SK-N-DZ (cell line): ENCODE measurements at places on chromosomes 16 and 17.
A peak's percentile ranks its signal among the peaks of the same experiment; 100 is the strongest.

DNA sequence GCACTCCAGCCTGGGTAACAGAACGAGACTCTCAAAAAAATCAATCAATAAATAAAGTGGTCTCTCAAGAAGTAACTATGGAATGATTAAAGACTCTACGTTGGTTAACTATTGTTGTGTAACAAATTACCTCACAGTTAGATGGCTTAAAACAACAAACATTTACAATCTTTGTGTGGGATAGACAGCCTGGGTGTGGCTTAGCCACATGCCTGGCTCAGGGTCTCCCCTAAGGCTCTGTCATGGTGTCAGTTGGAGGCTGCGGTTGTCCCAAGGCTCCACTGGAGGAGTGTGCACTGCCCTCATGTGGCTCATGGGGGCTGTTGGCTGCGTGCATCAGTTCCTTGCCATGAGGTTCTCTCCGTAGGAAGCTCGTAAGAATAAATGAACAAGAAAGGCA, 294.5 kb downstream of the SNX29 start:
- no peak for DNase-seq

GRCh38 chr17:44375196-44376017, 11.8 kb upstream of the FAM171A2 start:
- peak; percentile 38 for DNase-seq

- no peak for DNase-seq
These were observed 11.7 kb downstream of the RNF213 start for GRCh38 chr17:80272366-80272765.

GRCh38 chr17:13569398-13570123, 32.2 kb downstream of the HS3ST3A1 start:
- peak; percentile 55 for DNase-seq

DNA sequence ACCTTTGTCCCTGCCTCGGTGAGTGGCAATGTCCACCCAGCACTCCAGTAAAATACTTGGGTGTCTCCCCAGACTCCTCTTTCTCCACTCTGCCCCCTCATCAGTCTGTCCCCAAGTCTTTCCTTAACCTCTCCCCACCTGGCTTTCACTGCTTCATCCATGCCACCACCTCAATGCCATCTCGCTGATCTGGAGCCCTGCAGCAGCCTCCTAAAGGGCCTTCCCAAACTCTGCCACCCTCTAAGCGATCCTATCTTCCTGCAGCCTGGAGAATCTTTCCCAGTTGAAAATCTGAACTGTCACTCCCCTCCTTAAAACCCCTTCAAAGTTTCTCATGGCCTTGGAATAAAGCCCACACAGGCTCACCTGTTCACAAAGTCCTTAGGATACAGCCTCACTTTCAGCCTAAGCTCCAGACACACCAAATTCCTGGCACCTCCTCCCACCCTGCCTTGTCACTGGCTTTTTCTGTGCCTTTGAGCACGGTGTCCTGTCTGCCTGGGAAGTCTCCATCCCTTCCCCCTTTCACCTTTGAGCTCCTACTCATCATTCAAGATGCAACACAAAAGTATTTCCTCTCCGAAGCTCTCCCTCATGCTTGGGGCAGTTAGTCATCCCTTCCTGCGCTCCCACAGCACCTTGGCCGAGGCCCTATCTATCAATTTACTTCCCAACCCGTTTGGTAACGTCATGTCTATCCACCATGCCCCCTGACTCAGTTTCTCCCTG, 2.8 kb downstream of the WNK4 start:
- DNase-seq, result no peak

- DNase-seq, result peak; percentile 19
These were observed 61.7 kb downstream of the PECAM1 start for GRCh38 chr17:64328859-64329531.

- no peak for DNase-seq
These were observed 45.1 kb downstream of the SF3B3 start for GRCh38 chr16:70568601-70569237.

GRCh38 chr17:2266865-2267228, 36.7 kb downstream of the SMG6 start:
- no peak for DNase-seq

DNA sequence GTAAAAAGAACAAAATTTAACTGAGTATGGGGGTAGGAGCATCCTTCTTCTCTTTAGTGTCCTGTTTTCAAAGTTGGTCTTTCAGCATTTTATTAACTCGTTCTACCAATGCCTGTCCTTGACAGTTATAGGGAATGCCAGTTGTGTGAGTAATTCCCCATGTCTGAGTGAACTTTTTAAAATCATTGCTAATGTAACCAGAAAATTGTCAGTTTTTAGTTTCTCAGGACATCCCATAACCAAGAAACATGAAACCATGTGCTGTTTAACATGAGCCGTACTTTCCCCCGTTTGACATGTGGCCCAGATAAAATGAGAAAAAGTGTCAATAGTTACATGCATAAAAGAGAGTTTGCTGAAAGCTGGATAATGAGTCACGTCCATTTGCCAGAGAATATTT, 71.4 kb upstream of the ARL4D start:
- no peak for DNase-seq

GRCh38 chr16:88939972-88940861, 36.8 kb downstream of the CBFA2T3 start:
- DNase-seq, result no peak

DNA sequence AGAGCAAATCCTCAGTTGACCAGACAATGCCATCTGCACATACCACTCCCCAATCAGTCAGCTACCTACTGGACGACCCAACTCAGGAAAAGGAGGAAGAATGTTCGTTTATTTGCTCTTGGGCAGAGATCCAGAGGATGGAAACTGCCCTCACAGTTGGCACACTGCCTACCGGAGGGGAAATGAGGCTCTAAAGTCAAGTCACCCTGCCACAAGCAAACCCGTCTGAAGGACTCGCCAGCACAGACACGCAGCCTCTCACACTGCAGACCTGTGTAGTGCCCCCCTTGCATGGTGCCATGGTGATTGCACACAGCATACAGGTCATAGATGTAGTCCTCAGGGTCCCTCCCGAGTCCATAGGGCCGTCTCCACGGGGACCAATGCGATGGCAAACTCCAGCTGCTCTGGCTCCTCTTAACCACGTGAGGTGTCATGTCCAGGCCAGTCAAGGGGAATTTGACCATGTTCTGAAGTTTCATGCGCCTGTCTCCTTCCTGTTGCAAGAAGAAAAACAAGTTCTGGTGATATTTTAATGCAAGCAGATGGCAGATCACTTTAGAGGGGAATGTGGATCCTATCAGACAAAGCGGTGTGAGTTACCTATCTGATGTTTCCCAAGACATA, 69.5 kb downstream of the USP31 start:
- no peak for DNase-seq

GRCh38 chr16:15772579-15773293, 84.1 kb downstream of the MYH11 start:
- DNase-seq, result no peak

DNA sequence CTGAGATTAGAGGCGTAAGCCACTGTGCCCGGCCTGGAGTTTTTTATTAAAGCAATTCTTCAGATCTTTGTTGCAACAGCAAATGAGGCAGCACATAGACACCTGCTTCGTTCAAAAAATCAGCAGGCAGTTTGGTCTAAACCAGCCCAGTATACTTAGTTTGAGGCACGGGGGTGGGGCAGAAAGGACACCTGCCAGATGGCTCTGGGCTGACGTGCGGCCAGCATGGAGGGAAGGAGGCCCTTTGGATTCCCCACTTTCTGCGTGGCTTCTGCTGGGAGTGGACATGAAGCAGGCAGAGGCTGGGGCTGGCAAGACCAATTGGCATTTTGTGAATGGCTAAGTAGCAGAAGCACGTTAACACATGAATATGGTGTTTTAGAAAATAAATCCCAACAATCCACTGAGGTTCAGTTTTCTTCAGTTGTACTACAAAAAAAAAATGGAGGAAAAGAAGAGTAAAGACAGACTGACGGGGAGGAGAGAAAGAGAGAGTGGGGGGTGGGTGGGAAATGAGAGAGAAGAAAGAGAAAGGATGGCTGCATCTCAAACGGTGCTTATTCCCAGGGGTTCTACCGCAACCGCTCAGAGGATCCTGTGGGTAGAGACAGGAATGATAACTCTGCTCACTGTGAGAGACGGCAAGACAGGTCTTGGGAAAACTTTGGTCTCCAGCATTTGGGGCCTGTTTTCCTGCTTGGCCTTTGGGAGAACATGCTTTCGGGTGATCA, 16.3 kb downstream of the C16orf46 start:
- no peak for DNase-seq

- DNase-seq, result peak; percentile 40
These were observed 483 bp downstream of the RPA1 start for GRCh38 chr17:1830288-1830687.

DNA sequence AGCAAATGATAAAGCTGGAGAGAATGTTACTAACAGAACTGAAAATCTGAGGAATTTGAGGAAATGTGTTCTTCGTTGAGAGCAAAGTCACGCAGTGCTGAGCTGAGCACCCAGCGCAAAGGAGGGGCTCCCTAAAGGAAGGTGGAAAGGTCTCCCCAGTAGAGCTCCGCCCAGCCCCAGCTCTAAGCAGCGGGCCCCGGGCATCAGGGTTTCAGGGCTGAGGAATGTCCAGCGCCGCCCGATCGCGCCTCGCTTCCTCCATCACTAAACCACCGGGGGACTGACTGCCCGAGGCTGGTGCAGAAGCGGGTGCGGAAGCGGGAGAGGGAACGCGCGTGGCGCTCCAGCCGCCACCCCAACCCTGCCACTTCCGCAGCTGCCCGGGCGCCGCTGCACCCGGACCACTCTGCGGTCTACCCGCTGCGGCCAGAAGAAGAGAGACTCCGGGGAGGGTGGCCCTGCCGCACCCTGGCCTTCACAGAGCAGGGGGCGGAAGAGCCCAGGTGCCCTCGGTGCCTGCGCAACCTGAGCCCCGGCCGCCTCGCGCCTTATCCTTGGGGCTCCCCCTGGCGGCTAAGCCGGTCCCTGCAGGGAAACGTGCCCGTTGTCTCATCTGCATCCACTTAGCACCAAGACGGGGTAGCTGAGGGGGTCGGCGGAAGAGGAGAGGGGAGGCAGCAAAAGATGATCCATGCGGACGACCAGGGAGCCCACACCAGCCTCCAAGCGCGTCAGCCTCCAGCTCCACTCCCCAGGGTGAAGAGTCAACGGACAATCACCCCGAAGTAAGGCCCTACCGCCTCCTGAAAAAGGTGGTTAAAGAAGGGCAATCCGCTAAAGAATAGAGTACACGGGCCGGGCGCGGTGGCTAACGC, 12.4 kb upstream of the GUCY2D start:
- DNase-seq, result peak; percentile 85

DNA sequence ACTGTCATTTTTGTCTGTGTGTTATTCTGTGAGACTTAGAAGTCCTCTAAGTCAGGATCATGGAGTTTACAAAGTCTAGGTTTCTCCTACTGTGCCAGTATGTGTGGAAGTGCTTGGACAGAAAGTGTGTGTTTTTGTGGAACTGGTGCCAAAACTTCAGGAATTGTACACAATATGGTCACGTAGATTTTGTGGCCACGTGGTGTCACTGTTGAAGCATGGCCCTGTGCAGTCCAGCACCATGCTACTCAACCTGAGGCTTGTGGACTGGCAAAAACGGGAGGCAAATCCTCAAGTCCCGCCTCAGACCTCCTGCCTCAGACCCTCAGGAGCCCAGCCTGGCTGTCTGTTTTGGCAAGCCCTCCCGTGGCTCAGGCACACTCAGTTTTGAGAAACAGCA, 16.7 kb upstream of the ALKBH5 start:
- no peak for DNase-seq

DNA sequence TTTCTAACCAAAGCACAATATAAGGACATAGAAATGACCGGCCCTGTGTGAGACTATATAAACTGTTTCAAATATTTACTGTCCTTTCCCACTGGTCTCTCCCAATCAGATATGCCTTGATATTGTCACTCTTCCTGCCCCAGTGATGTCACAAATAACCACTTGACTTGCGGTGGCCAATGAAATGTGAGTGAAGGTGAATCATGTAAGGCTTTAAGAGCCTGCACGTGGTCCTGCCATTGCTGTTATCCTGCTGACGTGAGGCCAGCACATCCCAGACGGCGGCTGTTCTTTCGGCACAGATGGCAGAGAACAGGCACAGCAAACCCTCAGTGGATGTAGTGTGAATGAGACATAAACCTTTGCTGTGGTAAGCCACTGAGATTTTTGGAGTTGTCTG, 5.4 kb upstream of the KLHL11 start:
- DNase-seq, result no peak
